ENCODE measurements at places on chromosomes 7 and 10. TPM values are rescaled to one million over a fixed set of nuclear protein-coding genes. Genes with fewer than 3 reads are reported as not detected.

- no peak for DNase-seq
- no peak overlapping the region for H3K4me3 ChIP-seq
- peaks cover 7% of the 10 kb centered on the region for H3K4me1 ChIP-seq
- no peaks in the 10 kb centered on the region for H3K27me3 ChIP-seq
- H3K36me3 ChIP-seq = no peaks in the 10 kb centered on the region
- no peak overlapping the region for H3K27ac ChIP-seq
These were observed 11.5 kb downstream of the TMEM176B start for GRCh38 chr7:150788474-150789269.

DNA sequence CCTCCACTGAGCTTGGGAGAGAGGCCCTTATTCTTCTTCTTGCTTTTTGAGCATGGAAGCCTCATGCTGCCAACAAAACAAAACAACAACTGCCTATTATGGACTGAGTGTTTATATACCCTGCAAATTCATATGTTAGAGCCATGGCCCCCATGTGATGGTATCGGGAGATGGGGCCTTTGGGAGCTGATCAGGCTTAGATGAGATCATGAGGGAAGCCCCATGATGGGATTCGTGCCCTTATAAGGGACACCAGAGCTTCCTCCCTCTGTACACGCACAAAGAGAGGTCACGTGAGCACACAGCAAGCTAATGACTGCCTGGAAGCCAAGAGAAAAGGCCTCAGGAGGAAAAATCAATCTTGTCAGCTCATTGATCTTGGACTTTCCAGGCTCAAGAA is 235.0 kb downstream of the FANK1 start:
- H3K4me1 ChIP-seq = peaks cover 6% of the 10 kb centered on the region
- no peak overlapping the region for H3K27ac ChIP-seq
- no peaks in the 10 kb centered on the region for H3K36me3 ChIP-seq
- no peak for DNase-seq

- peaks cover 87% of the 10 kb centered on the region for H3K4me1 ChIP-seq
- DNase-seq = no peak
- no peaks in the 10 kb centered on the region for H3K27me3 ChIP-seq
- peaks cover 41% of the 10 kb centered on the region for H3K36me3 ChIP-seq
- peak overlapping the region; percentile 96 for H3K27ac ChIP-seq
- peak overlapping the region; percentile 87 for H3K4me3 ChIP-seq
These were observed 94.5 kb downstream of the HIPK2 start for GRCh38 chr7:139683137-139683921.

Gene NKX2-3
- total RNA-seq = not detected
